ENCODE measurements at places on chromosomes 2 and 18. TPM values are rescaled to one million over a fixed set of nuclear protein-coding genes. Genes with fewer than 3 reads are reported as not detected.

- no peak for DNase-seq
These were observed 286.2 kb downstream of the TMX3 start for GRCh38 chr18:68428661-68429060.

- DNase-seq = no peak
These were observed 84.6 kb upstream of the RFX8 start for GRCh38 chr2:101559551-101559950.

GRCh38 chr2:126672980-126673605 lies 17.1 kb downstream of the GYPC start:
- no peak for DNase-seq

DNA sequence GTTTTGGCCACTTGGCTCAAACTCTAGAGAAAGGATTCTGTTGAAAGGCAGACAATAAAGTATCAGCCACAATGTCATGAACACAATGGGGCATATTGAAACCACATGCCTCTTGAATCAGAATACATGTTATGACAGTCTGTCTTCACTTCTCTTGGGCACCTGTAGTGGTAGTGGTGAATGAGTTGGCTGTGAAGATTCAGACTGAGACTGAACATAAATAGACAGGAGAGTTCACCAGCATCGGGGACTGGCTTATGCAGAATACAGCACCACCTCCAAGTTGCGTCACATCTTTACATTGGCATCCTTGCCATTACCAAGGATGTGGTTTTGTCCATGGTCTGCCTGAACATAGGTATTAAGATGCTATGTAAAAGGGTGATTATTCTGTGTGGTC lies 336.8 kb downstream of the MYCN start:
- DNase-seq = no peak

DNA sequence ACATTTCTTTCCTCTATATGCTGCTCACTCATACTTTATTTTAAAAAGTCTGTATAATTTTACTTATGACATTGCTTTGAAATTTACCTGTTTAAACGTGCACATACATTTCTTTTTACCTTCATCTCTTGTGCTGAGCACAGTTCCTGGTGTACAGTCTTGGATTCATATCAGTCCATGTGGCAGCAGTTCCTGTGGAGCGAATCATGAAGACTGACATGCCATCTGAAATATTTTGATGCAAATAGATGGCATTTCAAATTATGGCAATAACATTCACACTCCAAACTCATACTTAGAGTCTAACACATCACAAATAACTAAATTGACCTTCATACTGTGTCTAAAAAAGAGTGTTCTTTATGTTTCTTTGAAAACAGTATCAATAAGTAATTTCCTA lies 90.3 kb upstream of the CDH2 start:
- no peak for DNase-seq

GRCh38 chr2:3180082-3180908 lies 197.3 kb downstream of the EIPR1 start:
- no peak for DNase-seq

DNA sequence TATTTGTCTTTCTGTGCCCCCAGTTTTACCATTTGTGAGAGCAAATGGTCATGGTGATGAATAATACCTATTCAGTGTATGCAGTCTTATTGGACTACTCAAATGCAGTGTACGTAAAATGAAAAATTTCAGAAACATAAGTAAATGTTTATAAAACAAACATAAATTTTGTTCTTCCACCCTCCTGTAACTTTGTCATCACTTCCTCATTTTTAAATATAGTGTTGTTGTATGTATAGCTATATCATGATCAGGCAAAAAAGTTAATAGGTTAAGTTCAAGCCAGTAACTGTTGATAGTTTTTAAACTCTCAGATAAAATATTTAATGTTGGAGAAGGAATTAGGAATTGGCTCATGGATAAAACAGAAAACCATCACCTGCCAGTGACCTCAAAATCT lies 93.2 kb downstream of the KLF7 start:
- DNase-seq = no peak

GRCh38 chr2:96631804-96632435 lies 6.2 kb downstream of the KANSL3 start:
- DNase-seq = no peak

DNA sequence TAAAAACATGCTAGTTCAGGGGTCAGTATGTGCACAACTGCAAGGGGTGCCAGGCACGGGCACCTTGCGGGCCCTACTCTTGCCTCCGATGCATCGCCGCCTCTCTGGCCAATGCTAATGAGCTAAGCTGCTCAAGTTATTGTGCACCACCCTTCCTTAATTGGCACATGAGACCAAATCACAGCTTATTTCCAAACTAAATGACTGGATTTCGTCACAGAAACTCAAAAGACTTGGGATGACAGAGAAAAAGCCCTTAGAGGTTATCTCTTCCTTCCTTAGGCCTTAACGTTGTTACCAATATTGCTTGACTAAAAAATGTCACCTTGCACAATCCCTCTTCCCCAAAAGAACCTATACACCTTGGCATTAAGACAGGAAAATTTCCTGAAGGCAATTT lies 7.7 kb downstream of the RNF149 start:
- DNase-seq = no peak

- DNase-seq = peak; percentile 32
These were observed 91.1 kb upstream of the EPC2 start for GRCh38 chr2:148553332-148553887.

GRCh38 chr2:127089478-127090235 lies 17.3 kb downstream of the BIN1 start:
- DNase-seq = no peak

- no peak for DNase-seq
These were observed 11.8 kb upstream of the GNLY start for GRCh38 chr2:85682378-85682777.

GRCh38 chr18:10249801-10250200 lies 204.6 kb upstream of the APCDD1 start:
- no peak for DNase-seq

DNA sequence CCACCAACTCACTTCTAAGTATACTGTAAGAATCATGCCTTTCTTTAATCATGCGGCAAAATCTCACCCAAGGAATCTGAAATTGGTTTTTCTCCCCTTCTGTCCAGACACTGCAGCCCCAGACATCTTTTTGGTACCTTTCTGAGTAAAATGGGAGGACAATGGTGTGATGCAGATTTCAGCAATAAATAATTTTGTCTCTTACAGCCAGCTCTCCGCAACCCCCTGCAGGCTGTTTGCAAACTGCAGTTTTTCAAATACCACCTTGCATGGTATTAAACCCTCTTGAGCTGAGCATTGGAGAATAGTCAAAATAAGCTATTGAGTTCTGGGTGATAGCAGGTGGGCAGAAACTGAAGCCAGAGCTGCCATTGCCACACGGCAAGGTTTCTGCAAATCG lies 32.2 kb downstream of the GPR39 start:
- no peak for DNase-seq

DNA sequence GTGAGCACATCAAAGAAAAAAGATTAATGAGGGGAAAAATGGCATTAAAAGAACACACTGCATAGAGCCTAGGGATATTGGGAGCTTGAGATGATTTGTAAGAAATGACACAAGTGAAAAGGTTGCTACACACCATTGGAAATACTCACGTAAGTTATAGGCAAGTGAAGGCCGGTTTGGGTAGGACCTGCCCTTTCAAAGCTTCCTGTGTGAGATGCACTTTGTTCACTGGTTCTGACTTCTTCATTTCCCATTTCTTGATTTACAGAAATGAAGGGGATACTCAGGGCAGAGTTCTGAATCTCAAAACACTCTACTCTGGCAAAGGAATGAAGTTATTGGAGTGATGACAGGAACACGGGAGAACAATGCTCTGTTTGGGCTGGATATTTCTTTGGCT lies at the start of gene IL18RAP:
Gene IL18RAP, plus strand, starts transcription at position 251 of the 400 bp plus-strand sequence. Its CDS starts 118 bp downstream, at position 369.
- no peak for DNase-seq

DNA sequence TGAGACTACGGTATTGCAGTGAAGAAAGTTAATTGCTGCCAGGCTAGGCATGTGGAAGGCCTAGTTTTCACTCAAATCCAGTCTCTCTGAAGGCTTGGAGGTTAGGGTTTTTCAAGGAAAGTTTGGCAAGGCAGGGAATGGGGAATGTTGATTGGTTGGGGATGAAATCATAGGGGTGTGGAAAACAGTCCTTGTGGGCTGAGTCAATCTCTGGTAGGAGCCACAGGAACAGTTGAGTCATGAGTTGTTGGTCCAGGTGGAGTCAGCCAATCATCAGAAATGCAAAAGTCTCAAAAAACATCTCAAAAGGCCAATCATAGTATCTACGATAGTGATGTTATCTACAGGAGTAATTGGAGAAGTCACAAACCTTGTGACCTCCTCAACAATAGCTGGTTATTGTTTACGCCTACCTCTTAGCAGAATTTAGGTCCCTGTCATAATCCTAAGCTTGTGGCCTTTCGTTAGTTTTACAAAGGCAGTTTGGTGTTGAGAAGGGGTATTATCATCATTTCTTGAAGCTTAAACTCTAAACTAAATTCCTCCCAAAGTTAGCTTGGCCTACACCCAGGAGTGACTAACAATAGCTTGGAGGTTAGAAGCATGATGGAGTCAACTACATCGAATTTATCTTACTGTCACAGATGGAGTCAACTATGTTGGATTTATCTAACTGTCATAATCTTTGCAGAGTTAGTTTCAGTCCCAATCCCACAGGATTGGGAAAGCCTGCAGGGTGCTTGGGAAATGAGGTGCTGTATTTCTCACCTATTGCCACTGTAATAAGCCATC lies 33.7 kb upstream of the APCDD1 start:
- DNase-seq = no peak

GRCh38 chr2:20334605-20335203 lies 15.9 kb downstream of the PUM2 start:
- no peak for DNase-seq

- DNase-seq = no peak
These were observed 104.4 kb upstream of the SERPINE2 start for GRCh38 chr2:224143526-224143925.

GRCh38 chr18:58813561-58814225 lies 51.0 kb upstream of the ZNF532 start:
- DNase-seq = no peak

GRCh38 chr2:68835621-68836020 lies 35.6 kb downstream of the BMP10 start:
- no peak for DNase-seq

DNA sequence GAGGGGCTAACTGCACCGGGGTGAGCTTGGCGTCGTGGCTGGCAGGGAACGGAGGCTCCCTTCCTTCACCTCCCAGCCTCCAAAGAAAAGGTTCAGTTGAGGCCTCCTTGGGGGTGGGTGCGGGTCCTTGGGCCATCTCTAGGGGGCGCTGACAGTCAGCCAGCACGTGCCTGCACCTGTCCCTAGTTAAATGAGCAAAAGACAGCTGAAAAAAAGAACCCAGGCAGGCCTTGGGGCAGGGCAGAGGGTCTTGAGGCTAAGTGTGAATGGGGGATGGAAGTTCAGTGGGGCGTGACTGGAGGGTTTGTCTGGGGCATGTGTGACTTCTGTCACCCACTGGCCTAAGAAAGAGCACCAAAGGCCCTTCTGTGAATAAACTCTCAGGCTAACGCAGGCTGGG lies 56.4 kb downstream of the ZFP36L2 start:
- DNase-seq = peak; percentile 88

GRCh38 chr18:13218368-13218991 lies at the start of gene LDLRAD4:
LDLRAD4 (plus strand) TSS chr18:13218760.
- DNase-seq = peak; percentile 52

GRCh38 chr18:3821524-3821923 lies 371.6 kb downstream of the TGIF1 start:
- DNase-seq = no peak

DNA sequence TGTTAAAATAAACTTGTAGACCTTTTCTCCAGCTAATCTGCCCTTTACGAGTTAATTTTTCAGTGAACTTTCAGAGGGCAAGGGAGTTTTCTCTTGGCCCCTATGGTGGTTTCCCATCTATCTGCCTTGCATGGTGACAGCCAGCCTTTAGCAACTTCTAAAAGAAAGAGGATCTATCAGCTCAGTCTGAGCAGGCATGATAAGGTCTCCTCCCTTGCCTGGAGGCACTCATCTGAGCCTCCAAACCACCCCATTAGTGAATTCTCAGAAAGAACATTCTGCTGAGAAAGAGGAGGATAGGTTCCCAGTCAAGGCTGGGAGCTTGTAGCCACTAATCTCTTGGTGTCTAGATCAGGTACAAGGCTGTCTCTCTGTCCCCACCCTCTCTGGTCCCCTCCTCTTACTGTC lies 10.7 kb upstream of the GYPC start:
- DNase-seq = no peak

GRCh38 chr2:46564811-46565241 lies 85.5 kb downstream of the TMEM247 start:
- no peak for DNase-seq

Gene ALKAL2
- total RNA-seq = not detected

Gene ZBTB7C
- total RNA-seq = not detected

Gene SPDYA
- total RNA-seq = 1.1 TPM

Gene RBKS
- 9.7 TPM for total RNA-seq

Gene CKAP2L
- total RNA-seq = 42.1 TPM

Gene UPP2
- total RNA-seq = not detected
